ENCODE measurements at places on chromosomes 3 and 15. TPM values are rescaled to one million over a fixed set of nuclear protein-coding genes. Genes with fewer than 3 reads are reported as not detected.

- DNase-seq: no peak
Observed at GRCh38 chr3:25593001-25593400, 71.7 kb downstream of the TOP2B start.

Gene NUP210
- not detected for total RNA-seq

DNA sequence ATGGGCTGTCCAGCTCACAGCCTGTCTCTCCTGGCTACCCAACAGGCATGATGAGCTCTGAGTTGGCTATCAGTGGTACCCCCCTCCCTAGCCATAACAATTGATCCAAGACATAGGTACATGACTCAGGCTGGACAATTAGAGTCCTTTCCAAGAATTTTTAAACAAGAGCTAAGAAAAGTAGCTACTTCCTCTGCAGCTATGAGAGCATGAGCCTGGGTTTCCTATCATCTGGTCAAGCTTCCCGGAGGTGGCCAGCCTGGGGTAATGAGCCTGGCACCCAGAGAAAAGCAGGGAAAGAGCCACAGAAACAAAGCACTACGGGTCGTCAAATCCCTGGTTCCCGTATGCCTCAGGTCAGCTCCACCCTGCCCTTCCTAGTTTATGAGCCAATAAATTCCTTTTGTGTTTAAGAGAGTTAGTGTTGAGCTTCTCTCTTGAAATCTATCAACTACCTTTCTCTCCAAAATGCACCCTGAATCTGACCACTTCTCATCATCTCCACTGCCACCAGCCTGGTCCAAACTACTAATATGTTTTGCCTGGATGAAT is 2.3 kb upstream of the SLC51B start:
- DNase-seq: no peak

DNA sequence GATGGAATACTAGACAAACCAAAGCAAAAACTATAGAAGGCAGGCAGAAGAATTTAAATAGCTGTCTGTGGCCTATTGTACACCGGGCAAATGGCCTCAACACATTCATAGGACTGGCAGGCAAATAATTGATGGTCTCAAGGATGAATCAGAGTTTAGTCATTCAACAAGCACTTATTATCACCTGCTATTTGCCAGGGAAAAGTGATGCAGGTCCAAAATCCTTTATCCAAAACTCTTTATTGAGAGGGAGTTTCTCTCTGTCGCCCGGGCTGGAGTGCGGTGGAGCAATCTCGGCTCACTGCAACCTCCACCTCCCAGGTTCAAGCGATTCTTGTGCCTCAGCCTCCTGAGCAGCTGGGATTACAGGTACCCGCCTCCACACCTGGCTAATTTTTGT is 2.3 kb downstream of the EIF2AK4 start:
- peak; percentile 21 for DNase-seq

GRCh38 chr3:114518206-114518808 is 224.5 kb downstream of the TIGIT start:
- no peak for DNase-seq

- no peak for DNase-seq
Observed at GRCh38 chr15:83113881-83114674, 6.6 kb downstream of the TM6SF1 start.

GRCh38 chr3:111767756-111768445 is 91.2 kb upstream of the PHLDB2 start:
- DNase-seq: no peak

DNA sequence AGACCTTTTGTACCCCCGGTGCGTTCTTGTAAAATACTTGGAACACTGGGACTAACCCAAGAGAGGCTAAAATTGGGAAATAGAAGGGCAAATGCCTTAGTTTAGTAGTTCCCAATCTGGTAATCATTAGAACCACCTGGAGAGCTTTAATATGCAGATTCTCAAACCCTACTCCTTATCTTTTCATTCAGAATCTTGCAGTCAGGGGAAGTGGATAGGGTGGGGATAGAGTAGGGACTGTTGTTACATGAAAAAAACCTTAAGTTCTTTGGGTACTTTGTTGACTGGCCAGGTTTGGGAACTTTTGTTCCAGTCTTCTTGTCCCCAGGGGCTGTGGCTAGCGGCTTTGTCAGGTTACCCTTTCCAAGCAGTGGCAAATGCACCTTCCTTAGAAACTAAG is 15.9 kb downstream of the MAPKBP1 start:
- DNase-seq: no peak

GRCh38 chr3:159831466-159831865 is 157.2 kb upstream of the IL12A start:
- no peak for DNase-seq

- DNase-seq: no peak
Observed at GRCh38 chr3:50714946-50715345, 40.2 kb downstream of the DOCK3 start.

DNA sequence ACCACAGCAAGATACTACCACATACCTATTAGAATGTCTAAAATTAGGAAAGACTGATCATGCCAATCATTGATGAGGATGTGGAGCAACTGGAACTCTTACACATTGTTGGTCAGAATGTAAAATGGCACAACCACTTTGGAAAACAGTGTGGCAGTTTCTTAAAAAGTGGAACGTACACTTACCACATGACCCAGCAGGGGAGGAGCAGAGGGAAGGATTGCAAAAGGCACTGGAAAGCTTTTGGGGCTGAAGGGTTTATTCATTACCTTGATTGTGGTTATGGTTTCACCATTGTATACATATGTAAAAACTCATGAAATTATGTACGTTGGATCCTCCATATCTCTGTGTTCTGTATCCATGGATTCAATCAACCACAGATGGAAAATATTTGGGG is 3.3 kb upstream of the EHD4 start:
- DNase-seq: no peak

DNA sequence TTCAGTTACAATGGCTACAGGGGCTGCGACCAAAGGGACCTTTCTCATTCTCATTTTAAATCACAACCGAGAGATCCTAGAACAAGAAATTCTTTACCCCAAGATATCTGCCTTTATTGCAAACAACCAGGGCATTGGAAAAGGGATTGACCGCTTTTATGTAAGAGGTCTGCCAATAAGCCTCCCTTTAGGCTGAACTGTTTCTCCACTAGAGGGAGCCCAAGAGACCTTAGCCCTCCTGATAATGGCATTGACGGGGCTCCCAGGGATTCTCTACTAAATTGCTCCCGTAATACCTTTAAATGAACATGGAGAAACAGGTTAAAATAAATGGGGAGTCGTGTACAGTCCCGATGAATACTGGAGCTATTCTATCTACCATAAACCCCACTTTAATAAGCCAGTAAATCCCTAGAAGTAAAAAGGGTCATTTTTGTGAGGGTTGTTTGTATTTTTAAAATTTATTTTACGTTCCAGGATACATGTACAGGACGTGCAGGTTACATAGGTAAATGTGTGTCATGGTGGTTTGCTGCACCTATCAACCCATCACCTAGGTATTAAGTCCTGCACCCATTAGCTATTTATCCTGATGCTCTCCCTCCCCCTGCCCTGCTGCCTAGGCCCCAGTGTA is 7.5 kb upstream of the IGSF10 start:
- peak; percentile 72 for DNase-seq

DNA sequence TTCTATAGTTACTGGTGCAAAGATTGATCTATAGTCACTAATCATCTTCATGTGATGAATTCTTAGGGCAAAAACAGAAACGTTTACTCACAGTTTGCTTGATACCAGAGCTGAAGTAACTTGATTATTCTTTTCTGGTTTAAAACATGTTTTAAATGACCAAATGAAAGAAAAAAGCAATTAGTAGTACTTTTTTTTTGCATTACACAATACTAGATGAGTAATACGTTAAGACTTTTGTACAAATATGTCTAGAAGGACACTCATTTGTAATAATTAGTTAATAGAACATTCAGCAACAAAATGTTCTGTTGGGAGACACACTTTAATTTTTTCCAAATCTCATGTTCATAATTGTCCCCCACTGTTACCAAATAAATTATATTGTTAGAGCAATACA is 523.2 kb downstream of the SOX2 start:
- no peak for DNase-seq

Gene FBXO40
- total RNA-seq: 0.83 TPM

GRCh38 chr15:29337156-29337959 is 67.7 kb upstream of the NSMCE3 start:
- peak; percentile 2 for DNase-seq

Gene ZNF385D
- 1.6 TPM for total RNA-seq

DNA sequence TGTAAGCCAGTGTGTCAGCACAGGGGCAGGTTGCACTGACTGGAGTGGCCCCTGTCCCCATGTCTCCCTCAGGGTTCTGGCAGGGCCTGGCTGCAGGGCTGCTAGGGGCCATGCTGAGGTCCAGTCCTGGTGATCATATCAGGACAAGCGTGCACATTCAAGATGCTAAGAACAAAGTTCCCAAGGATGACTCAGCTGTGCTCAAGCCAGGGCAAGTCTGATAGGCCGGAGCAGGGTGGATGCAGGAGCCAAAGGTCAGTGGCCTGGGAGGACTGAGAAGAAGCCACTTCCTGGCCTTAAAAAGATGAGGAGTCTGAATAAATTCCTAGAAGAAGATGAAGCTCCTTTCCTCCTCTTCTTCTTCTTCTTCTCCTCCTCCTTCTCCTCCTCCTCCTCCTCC is 353.2 kb downstream of the AGBL1 start:
- no peak for DNase-seq

- DNase-seq: no peak
Observed at GRCh38 chr15:90765531-90765930, 48.4 kb downstream of the BLM start.

All from myocyte (in vitro differentiated cells).